ENCODE measurements at places on chromosomes 12 and 14. TPM values are rescaled to one million over a fixed set of nuclear protein-coding genes. Genes with fewer than 3 reads are reported as not detected.

DNA sequence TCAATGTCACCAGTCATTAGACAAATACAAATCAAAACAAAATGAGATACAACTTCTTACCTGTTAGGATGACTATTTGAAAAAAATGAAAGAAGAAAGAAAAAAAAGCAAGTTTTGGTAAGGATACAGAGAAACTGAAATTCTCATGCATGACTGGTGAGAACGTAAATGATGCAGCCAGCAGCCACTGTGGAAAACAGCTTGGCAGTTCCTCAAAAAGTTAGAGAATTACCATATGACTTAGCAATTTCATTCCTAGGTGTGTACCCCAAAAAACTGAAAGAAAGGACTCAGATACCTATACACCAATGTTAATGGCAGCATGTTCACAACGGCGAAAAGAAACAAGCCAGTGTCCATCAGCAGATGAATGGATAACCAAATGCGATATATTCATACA, 26.6 kb downstream of the NINJ2 start:
- DNase-seq = no peak

KRT75 gene
- not detected for total RNA-seq

DNA sequence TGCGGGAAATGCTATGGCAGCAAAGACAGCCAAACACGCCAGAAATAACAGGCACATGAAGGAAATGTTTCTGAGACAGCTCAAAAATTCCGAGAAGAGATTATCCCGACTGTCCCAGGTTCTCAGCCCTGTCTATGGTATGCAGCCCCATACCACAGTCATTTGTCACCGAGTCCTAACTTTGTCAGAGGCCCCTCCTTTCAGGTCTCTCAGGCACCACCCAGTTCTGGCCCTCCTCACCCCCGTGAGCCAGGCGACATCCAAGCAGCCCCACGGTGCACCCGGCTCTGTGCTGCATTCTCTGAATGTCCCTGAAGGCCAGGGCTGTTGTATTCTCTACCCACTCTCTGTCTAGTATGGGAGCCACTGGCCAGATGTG, 24.0 kb downstream of the SSH1 start:
- DNase-seq = no peak

SLC7A7 gene
- 84.4 TPM for total RNA-seq

DNA sequence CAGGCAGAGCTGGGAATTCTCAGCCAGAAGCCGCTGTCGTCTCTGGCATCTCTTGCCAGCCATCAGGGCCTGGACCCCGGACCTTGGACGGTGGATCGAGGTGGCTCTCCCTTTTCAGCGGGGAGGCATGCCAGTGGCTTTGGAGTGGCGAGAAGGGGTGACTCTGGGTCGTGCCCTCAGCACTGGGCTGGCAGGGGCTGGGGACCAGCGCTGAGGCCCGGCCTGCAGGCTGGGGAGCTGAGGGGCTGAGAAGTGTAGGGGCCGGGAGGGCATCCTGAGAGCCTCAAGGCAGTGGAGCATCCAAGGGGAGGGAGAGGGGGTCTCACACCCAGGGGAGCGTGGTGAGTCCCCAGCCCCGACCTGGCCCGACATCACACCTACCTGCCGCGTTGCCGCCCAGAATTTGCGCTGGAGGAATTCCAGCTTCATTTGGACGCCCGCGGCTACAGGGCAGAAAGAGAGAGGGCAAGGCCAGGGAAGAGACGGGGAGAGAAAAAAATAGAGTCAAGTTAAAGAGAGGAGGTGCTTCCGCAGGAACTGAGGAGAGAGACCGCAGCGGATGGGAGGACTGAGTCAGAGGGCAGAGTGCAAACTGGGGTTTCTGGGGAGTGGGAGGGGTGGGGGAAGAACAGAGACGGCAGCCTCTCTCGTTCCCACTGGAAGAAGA, 9.0 kb upstream of the LRTM2 start:
- no peak for DNase-seq

- DNase-seq = no peak
Observed at GRCh38 chr12:102593134-102593533, 112.8 kb upstream of the IGF1 start.

DNA sequence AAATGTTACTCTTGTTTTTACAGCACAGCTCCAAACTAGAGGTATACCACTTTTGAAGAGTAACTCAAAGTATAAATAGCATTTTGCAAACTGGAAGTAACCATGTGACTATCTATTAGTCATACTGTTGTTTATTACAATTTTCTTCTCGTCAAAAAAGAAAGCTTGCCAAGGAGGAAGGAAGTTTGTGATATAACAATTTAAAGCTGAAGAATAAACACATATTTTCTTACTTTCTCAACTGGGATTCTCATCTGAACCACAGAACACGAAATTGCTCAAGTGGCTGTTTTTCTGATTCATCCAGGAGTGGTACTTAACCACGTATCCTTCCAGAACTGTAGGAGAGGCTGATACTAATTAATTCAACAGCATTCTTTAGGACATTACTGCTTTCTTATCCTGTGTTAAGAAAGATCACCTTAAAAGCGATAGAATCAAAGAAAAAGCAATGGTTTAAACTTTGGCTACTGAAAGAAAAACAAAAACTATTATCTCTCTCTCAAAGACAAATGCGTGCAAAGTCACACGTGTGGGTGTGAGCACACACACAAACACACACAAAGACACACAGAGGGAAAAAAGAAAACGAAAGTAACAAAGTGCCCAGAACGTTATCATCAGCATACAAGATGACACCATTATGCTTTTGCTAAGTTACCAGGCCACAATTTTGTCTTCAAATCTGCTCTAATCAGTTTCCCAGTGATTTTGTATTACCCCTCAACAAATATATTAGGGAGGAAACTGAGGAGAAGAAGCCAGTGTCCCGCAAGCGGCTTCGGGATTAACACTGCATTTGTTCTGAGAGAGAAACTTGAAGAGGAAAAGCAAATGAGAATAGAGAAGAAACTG, at the start of gene CLEC2B:
Gene CLEC2B (minus strand): TSS at position 48 of the 855 bp plus-strand sequence.
- DNase-seq = no peak

- no peak for DNase-seq
Observed at GRCh38 chr12:41980390-41980789, 164.3 kb downstream of the GXYLT1 start.

HOXC13 gene
- total RNA-seq = not detected

- no peak for DNase-seq
Observed at GRCh38 chr14:22338917-22339715, 249.9 kb downstream of the DAD1 start.

All from upper lobe of right lung (tissue), 1 donor.